ENCODE measurements at places on chromosomes 7 and 10. TPM values are rescaled to one million over a fixed set of nuclear protein-coding genes. Genes with fewer than 3 reads are reported as not detected.

The PDE6C gene
- not detected for total RNA-seq

The HABP2 gene
- not detected for total RNA-seq

The MYH16 gene
- total RNA-seq: 0.33 TPM

The FAM25A gene
- total RNA-seq: not detected

The ASAH2 gene
- 0.77 TPM for total RNA-seq

The HPSE2 gene
- 0.50 TPM for total RNA-seq

The NRG3 gene
- total RNA-seq: not detected

The ALOX5 gene
- not detected for total RNA-seq

The BICC1 gene
- total RNA-seq: 23.6 TPM

The NAPEPLD gene
- 11.5 TPM for total RNA-seq

The EN2 gene
- total RNA-seq: not detected

The DNAJC12 gene
- 2.8 TPM for total RNA-seq

The ZP3 gene
- total RNA-seq: 0.55 TPM

The TBATA gene
- not detected for total RNA-seq

The COL28A1 gene
- total RNA-seq: 0.55 TPM

The MYO1G gene
- total RNA-seq: 0.11 TPM

The TAC1 gene
- 0.33 TPM for total RNA-seq

The ADARB2 gene
- total RNA-seq: not detected

The UPK3BL1 gene
- total RNA-seq: 9.4 TPM

The MLXIPL gene
- total RNA-seq: not detected

The CDHR3 gene
- 4.0 TPM for total RNA-seq

The EEPD1 gene
- total RNA-seq: 10.1 TPM

All from uterine smooth muscle cell (primary cell).